ENCODE measurements at places on chromosomes 11 and 22.

DNA sequence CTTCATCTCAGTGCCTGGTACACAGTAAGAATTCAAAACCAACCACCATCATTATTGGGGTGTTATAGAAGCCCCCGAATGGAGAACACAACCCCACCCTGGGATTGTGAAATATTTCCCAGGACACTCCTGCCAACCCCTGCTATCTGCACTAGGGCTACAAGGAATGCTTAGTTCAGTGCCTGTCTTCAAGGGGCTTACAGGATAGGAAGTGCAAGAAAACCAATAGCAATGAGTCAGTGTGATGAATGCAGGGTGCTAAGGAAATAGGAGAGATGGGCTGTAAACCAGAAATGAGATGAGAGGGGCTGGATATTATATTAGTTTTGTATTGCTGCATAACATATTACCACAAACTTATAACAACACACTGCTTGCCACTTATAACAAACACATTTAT lies 965 bp upstream of the ASCC2 start:
- no peak for DNase-seq

GRCh38 chr22:34326901-34327300 lies 406.6 kb upstream of the LARGE1 start:
- no peak for DNase-seq

DNA sequence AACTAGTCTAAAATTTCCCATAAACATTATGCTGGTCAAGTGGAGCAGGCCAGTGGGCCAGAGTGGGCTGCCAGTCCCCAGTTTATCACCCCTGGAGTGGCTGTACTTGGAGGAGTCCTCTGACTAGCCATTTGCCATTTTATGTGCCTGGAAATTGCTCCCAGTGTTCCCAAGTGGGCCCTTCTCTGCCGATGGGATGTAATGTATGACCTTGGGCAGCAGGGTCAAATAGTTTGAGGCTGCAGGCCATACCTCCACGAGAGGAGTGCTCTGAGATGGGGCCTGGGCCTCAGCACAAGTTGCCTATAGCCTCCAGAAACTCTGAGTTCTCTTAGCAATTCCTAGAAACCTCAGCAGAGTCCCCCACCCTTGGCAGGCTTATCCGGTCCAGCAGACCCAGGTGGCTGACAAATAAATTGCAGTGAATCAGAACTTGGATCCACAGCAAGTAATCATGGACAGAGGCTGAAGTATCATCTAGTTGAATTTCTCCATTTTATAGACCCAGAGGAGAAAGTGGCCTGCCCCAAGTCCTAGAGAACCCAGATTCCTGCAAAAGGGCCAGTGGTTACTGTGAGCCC lies 17.8 kb upstream of the PATZ1 start:
- DNase-seq = no peak

DNA sequence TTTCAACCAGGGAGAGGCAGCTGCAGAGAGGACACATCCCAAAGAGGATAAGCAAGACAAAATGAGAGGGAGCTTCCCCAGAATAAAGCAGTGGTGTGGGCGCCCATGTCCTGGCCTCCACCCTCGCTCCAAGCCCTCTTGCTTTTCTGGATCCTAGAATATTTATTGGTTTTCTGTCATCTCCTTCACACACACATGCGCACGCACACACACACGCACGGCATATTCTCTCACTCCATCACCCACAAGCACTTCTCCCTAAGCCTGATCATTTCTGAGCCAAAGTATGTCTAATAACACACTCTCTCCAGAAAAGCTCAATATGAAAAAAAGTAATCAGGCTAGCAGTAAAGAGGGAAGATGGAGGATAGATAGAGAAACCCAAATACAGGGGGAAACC lies 7.6 kb downstream of the IGSF9B start:
- no peak for DNase-seq

DNA sequence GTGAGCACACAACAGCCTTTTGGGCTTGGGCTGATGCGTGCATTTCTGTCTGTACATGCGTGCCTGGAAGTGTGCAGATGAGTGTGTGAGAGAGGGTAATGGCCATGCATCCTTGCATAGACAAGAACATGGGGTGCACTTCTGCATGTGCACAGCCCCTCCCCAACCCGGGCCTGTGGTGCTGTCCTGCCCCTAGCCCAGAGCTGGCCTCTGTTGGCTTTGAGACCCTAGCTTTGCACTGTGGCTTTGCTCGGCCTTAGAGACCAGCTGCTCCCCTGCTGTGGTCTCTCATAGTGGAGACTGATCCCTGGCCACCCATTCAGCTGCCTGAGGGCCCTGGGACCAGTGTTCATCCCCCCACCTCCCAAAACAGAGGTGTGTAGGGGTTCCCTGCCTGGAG lies 25.4 kb downstream of the ST3GAL4 start:
- no peak for DNase-seq

DNA sequence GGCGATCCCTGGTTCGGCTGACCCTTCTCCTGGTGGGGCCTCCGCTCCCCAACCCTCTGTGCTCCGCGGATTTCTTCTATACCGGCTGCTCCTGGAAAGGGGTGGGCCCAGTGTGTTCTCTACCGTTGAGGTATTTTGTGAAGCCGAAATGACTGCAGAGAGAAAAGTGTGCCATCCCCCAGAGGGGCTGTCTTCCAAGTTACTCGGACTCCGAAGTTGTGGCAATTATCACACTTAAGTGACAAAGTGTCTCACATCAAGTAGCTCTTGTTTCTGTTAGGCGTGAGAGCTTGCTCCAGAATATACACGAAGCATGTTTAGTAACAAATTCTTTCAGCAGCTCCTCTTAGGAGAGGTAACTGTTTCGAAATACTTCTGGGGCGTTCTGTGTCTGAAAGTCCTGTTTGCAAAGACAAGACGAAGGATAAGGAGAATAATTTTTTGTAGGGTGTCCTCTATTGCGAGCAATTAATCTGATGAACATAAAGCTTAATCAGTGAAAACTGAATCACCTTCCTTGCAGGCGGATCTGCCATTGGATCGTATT lies 434 bp downstream of the XPNPEP3 start:
- DNase-seq = no peak
